Ecto neural progenitor cell (in vitro differentiated cells): ENCODE measurements at places on chromosomes 1 and 21.

- DNase-seq = no peak
Measured at GRCh38 chr1:61419196-61419595, 305.7 kb downstream of the TM2D1 start.

- DNase-seq = no peak
Measured at GRCh38 chr1:160353223-160353622, 10.0 kb downstream of the NCSTN start.

DNA sequence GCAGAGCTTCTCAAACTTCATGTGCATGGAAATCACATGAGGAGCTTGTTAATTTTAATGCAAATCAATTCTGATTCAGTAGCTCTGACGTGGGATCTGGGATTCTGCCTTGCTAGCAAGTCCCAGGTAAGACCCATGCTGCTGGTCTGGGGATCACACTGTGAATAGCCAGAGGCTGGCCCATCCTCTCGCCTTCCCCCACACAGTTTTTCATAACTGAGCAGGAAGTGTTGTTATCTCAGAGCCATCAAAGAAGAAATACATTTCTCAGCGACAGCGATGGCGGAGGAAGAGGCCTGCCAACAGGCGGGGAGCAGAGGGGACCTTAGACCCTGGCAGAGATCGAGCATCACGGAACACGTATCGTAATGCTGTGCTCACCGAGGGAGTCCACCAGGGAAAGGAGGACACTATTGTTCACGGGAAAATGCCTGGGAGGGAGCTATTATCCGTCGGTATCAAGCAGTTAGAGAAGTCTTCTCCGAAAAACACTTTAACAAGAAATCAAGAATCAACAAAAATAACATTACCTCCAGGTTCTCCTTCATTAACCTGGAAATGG, 268.9 kb upstream of the TMEM51 start:
- DNase-seq = no peak

GRCh38 chr1:185966471-185966870, 232.3 kb downstream of the HMCN1 start:
- no peak for DNase-seq

DNA sequence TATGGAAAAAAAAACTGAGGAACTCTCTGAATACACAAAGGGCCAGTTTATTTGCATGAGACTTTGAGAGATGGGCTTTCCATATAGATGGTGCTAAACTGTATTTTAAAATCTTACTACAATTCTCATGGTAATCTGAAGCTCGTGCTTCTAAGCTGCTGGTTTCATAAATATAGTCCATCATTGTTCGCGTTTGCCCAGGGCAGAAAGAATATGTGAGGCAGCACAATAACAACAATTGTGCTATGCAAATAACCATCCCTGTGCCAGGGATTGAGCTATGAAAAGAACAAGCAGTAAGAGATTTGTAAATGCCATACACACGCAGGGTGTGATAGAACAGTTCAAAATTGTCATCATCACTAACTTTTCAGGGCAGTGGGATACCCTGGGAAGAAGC, 4.9 kb upstream of the EPS15 start:
- DNase-seq = no peak

DNA sequence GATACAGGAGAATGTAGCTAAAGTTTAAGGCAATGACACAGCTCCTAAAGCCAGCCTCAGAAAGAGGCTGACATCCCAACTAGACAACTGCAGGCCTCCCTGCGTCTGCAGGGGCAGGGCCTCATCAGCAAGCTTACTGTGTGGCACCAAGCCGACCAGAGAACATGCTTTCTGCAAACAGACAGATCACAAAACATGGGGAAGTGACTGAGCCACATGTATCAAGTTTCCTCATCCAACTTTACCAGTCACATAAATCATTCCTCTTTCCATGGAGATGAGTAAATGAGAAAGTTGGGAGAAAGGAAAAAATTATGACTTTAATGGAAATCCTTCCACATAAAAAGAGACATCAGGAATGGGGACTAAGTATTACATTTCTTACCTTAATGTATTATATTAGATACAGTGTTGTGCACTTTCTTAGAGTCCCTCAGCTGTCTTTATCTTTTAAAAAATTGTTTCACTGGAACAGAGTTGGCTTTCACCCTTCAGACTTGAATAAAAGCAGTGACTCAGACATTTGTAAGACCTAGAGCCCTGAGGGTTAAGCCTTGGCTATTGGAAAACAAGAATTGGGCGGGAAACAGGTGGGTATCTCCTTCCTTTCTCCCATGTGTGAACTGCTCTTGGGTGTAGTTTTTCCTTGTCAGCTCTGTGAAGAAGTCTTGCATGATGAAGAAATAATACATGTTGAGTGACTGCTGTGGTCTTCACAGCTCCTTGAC, 305.7 kb upstream of the SNX7 start:
- DNase-seq = no peak

DNA sequence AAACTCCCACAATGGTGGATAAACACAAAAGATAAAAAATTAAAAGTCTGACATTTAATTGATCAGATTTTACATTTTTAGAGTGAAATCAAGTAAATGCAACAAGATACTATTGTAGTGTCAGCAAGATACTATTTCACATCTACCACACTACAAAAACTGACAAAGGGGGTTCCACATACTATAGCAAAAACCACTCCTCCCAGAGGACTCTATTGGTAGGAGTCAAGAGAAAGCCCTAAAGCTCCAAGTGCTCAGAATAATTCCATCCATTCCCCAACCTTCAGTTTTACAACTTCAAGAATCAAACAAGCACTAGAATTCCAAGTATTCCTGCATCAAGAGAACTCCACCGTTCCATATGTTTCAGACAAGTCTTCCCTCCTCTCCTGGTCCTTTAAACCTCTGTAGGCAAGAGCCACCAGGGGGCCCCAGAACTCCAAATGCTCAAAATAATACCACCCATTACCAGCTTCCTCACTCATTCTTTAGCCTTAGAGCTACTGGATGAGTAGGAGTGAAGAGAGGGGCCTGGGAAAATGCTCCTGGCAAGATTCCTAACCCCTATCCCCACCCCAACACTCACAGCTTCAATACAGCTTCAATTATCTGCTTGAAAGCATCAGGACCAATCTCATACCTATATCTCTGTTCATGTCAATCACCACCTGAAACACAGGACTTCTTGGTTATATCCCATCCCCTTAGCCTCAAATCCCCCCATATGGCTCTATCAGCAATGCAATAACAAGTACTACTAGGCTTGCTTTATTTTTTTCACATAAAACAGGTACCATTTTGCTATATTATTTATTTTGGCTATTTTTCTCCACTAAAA, 9.9 kb downstream of the TOR1AIP2 start:
- peak; percentile 64 for DNase-seq

GRCh38 chr1:12046749-12047119, 16.4 kb upstream of the TNFRSF8 start:
- DNase-seq = no peak

DNA sequence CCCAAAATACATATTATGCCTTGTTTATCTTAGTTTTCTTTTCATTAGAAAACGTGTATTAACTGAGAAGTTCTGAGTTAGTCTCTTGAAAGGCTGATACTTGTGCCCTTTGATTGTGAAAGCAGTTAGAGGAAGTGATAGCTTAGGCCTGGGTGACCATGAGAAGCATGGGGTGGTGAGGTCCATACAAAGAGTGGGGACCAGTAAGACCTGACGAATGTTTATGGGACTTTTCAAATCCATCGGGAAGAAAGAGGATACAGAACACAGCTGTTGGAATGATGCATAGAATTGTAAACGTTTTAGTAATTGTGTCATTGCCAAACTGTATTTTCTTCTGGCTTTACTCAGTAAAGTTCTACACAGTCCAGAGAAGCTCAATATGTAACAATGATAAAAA, 259.8 kb downstream of the LMO4 start:
- DNase-seq = no peak

DNA sequence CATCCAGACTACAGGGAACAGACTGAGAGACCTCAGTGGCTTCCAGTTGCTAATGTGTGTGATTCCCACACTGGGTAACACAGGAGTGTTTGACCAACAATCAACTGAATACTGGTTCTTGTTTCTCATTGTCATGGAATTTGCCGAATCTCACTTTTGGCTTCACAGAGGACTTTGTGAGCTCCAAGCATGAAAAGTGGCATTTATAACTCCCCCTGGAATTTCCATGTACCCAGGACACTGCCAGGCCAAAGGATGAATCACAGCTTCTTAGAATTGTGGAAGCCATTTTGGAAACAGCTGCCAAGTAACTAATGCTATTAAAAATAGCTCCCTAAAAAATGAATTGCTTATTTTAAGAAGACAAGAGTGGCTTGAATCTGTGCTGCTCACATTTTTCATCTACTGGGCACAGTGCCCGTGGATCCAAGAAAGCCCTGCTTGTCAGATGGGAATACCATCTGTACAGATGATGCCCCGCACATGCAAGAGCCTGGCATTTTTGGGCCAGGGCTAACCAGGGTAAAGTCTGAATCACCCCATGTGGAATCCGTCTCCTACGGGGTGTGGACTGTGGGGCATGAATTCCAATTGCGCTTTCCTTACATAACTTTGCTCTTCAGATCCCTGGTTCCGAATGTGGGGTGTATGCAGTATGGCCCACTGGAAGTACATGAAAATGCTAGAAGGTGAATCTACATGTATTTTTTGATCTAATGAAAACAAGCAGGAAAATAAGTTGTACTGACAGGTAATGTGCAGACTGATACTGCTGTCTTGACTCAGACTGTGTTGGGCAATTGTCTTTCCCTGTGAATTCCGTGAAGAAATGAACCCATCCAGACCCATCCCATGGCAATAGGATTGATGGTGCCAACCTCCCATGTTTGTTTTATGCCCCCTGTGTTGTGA, 487.3 kb downstream of the SIPA1L2 start:
- no peak for DNase-seq

DNA sequence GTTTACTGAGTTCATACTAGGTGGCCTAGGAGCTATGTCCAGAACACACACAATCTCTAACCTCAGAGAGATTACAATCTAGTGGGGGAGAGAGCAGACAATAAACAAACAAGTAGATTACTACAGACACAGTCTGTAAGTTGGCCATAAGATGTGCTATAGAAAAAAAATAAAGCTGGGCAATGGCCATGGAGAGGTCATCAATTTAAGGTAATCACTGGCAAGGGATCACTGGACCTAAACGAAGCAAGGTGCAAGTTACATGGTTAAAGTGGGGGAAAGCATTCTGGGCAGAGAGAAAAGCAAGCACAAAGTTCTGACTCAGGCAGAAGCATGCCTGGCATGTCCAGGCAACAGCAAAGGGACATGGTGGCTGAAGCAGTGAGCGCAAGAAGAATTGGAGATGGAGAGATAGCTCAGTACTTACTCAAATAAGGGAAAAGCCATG, 147.0 kb downstream of the RERE start:
- DNase-seq = no peak

- no peak for DNase-seq
Measured at GRCh38 chr1:244957525-244957924, 93.2 kb upstream of the HNRNPU start.

DNA sequence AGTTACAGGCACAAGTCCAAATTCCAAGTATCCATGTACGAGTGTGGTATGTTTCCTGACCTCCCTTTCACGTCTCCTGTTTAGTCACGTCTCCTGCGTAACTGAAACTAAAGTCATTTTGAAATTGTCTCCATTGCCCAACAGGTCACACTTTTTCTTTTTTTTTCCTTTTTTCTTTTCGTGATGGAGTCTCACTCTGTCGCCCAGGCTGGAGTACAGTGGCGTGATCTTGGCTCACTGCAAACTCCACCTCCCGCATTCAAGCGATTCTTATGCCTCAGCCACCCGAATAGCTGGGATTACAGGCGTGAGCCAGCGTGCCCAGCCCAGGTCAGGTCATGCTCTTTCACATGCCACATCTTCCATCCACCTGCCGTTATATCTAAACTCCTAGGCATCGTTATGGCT, 38.2 kb downstream of the L1TD1 start:
- DNase-seq = no peak

DNA sequence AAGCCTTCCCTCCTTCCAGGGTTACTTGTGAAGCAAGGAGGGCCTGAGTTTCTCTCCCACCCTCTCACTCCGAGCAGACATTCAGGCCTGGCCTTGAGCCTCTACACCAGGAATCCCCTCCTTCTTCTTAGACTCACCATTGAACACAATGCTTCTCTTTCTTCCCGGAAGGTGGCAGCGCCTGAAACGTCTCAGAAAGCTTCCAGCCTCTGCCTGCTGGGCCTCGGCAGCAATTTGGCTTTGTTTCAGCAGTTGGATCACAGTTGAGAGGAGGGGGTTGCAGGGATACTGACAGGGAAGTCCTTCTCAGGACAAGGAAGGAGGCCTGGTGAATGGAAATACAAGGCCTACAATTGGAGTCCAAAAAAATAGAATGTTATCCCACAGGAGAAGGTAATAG, 6.3 kb downstream of the CLDN8 start:
- peak; percentile 49 for DNase-seq

- no peak for DNase-seq
Measured at GRCh38 chr21:17660862-17661261, 48.2 kb upstream of the BTG3 start.

DNA sequence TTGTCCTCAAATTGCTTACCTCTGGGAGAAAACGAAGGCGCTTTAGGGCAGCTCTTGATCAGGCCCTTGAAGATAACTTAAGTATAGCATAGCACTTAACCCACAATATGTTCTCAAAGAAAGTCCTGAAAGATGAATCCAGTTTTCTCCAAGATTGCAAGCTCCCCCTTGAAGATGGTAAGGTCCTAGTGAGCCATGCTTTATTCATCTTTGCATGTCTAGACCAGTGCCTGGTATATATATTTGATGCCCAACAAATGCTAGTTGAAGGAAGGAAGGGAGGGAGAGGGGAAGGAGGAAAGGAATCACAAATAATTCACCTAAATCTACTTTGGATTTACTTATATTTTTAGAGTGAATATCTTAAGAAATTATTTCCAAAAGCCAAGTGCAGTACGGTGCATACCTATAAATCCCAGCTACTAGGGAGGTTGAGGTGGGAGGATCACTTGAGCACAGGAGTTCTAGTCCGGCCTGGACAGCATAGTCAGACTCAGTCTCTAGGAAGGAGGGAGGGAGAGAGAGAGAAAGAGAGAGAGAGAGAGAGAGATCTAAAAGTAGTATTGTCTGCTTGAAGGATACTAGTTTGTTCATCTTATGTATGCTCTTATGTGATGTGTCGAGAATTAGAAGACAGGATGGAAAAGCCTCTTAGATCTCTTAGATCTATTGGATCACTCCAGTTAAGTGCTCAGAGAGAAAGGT, 25.0 kb downstream of the PBX1 start:
- no peak for DNase-seq

DNA sequence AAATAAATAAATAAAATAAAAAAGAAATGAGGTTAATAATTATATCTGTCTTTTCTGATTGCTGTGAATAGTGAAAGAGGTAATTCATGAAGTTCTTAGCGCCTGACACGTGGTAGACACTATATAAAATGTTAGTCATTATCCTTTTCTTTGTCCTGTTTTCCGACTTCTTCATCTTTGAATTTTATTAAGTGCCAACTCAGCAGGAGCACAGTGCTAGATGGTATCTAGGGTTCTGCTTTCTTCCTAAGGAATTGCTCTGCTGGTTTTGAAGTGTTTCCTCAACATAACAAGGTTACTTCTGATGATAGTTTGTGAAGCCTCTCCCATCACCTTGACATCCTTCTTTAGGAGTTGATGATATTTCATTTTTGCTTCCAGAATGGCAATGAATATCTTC, 227.0 kb downstream of the DNM3 start:
- DNase-seq = no peak
